HepG2 (cell line): ENCODE measurements at places on chromosomes 12 and 14. TPM values are rescaled to one million over a fixed set of nuclear protein-coding genes. Genes with fewer than 3 reads are reported as not detected.

GRCh38 chr12:27644158-27644845 is 51.9 kb upstream of the REP15 start:
- no peak overlapping the region for H3K27ac ChIP-seq
- H3K27me3 ChIP-seq = no peaks in the 10 kb centered on the region
- H3K4me1 ChIP-seq = peaks cover 16% of the 10 kb centered on the region
- 0 out of 3 replicates have a peak, but pooled peaks cover 3% of the 10 kb centered on the region for H3K36me3 ChIP-seq

GRCh38 chr12:66050610-66051009 is 79.9 kb downstream of the LLPH start:
- H3K36me3 ChIP-seq = no peaks in the 10 kb centered on the region
- peak overlapping the region; percentile 82 for H3K27ac ChIP-seq
- H3K4me1 ChIP-seq = peaks cover 70% of the 10 kb centered on the region
- DNase-seq = no peak
- H3K4me3 ChIP-seq = no peak overlapping the region

DNA sequence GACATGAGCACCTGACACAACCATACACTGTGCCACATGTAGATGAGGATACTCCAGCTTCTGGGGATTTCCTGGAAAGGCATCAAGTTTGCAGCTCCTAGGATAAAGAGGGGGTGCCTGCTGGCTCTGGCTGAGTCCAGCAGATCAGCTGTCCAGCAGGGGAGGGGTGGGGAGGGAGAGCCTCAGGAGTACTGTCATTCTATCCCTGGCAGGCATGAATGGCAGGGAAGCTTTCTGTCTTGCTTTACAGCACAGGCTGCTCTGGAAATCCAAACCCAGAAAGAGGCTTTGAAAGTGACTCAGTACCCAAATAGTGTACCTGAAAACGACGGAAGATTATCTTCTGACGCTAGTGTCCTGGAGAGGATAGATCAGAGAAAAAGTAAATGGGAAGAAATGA is 32.2 kb downstream of the SLC8A3 start:
- H3K27ac ChIP-seq = no peak overlapping the region
- DNase-seq = no peak
- no peaks in the 10 kb centered on the region for H3K36me3 ChIP-seq
- no peaks in the 10 kb centered on the region for H3K4me1 ChIP-seq
- no peaks in the 10 kb centered on the region; the same call in 1 of the 2 replicates for H3K27me3 ChIP-seq

DNA sequence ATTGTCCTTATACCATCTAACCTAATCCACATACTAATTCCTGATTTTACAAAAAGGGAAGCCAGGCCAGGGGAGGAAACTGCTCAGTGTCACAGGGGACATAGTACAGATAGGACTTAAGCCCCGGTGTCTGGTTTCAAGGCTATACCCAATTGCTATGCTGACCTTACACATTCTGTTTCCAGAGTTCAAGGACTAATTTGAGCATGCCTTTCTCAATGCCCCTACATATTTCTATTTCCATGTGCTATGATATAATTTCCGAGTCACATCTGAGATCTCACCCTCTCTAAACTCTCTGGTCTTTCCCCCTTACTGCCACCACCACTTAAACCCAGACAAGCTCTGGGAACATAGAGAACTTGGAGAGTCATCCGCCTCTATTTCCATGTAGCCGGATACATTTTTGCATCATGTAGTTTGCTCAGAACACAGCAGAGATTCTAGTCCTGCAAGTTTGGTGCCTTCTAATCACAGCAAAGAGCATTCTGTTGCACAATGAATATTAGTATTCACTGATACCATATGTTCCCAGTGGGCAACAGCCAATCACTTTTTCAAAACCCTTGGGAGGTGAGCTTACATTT is 34.2 kb downstream of the PPM1H start:
- no peaks in the 10 kb centered on the region for H3K27me3 ChIP-seq
- peaks cover 66% of the 10 kb centered on the region for H3K4me1 ChIP-seq
- DNase-seq = peak; percentile 91

- DNase-seq = no peak
- no peaks in the 10 kb centered on the region for H3K36me3 ChIP-seq
- H3K27ac ChIP-seq = no peak overlapping the region
- no peaks in the 10 kb centered on the region for H3K4me1 ChIP-seq
- H3K27me3 ChIP-seq = no peaks in the 10 kb centered on the region
Measured at GRCh38 chr14:98028162-98028561, 1231.0 kb downstream of the VRK1 start.

The CCDC197 gene
- total RNA-seq = 0.11 TPM in 1 of 2 replicates, not detected in the other

- no peak overlapping the region for H3K4me3 ChIP-seq
- H3K27me3 ChIP-seq = peaks cover 1% of the 10 kb centered on the region
- DNase-seq = no peak
- no peaks in the 10 kb centered on the region for H3K36me3 ChIP-seq
- H3K27ac ChIP-seq = no peak overlapping the region
Measured at GRCh38 chr14:71815110-71815509, 117.1 kb upstream of the RGS6 start.

The ZC2HC1C gene
- total RNA-seq = 3.3 and 5.3 TPM in 2 replicates

DNA sequence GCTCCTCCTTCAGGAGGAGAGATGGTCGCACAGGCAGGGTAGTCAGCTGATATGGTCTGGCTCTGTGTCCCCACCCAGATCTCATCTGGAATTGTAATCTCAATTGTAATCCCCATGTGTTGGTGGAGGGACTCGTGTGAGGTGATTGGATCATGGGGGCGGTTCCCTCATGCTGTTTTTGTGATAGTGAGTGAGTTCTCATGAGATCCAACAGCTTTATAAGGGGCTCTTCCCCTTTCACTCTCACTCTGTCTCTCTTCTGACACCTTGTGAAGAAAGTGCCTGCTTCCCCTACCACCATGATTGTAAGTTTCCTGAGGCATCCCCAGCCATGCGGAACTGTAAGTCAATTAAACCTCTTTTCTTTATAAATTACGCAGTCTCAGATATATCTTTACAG is 218.9 kb upstream of the TMTC1 start:
- H3K27ac ChIP-seq = no peak overlapping the region
- no peaks in the 10 kb centered on the region for H3K4me1 ChIP-seq
- no peak for DNase-seq
- H3K4me3 ChIP-seq = no peak overlapping the region
- no peaks in the 10 kb centered on the region for H3K36me3 ChIP-seq

- peaks cover 45% of the 10 kb centered on the region; the same call in 2 of the 3 replicates for H3K27me3 ChIP-seq
- no peaks in the 10 kb centered on the region for H3K36me3 ChIP-seq
Measured at GRCh38 chr12:116539905-116540482, 19.2 kb upstream of the MAP1LC3B2 start.

The CLEC4C gene
- total RNA-seq = not detected in 2 replicates

The PRKCH gene
- total RNA-seq = 1.3 and 1.9 TPM in 2 replicates

- H3K4me3 ChIP-seq = peak overlapping the region; percentile 89
- DNase-seq = no peak
- H3K27ac ChIP-seq = peak overlapping the region; percentile 96
- peaks cover 52% of the 10 kb centered on the region for H3K4me1 ChIP-seq
- H3K36me3 ChIP-seq = no peaks in the 10 kb centered on the region
Measured at GRCh38 chr12:67270622-67271021, 1.5 kb downstream of the CAND1 start.

The KCNA1 gene
- total RNA-seq = not detected in 2 replicates

- H3K4me1 ChIP-seq = peaks cover 10% of the 10 kb centered on the region
- H3K27ac ChIP-seq = no peak overlapping the region
- no peaks in the 10 kb centered on the region; the same call in 2 of the 3 replicates for H3K27me3 ChIP-seq
- no peak for DNase-seq
Measured at GRCh38 chr12:116821291-116821690, 60.0 kb downstream of the HRK start.

DNA sequence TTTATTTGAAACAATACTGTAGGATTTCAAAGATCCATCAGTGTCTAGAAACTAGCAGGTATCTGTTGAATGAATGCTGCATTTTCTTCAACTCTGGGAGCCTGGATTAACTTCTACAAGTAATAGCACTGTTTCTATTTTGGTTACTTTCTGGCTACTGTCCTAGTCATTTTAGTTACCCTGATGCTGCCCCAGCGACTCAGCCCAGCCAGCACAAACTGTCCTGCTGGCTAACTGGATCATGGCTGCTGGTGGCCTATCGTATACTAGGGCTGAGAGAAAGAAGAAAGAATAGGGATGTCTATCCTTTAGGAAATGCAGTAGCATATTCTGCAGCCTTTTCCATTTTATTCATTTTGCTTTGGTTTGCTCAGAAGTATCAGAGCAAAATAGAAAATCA is 53.9 kb downstream of the NTN4 start:
- no peaks in the 10 kb centered on the region for H3K27me3 ChIP-seq
- no peak overlapping the region for H3K4me3 ChIP-seq
- H3K4me1 ChIP-seq = peaks cover 35% of the 10 kb centered on the region
- peaks cover 1% of the 10 kb centered on the region; the same call in 1 of the 3 replicates for H3K36me3 ChIP-seq
- H3K27ac ChIP-seq = no peak overlapping the region

GRCh38 chr12:16610743-16611142 is 4.8 kb upstream of the LMO3 start:
- no peaks in the 10 kb centered on the region for H3K36me3 ChIP-seq
- H3K27ac ChIP-seq = no peak overlapping the region
- no peak overlapping the region for H3K4me3 ChIP-seq
- no peak for DNase-seq
- peaks cover 31% of the 10 kb centered on the region for H3K4me1 ChIP-seq
- H3K27me3 ChIP-seq = peaks cover 15% of the 10 kb centered on the region; the same call in 1 of the 3 replicates

DNA sequence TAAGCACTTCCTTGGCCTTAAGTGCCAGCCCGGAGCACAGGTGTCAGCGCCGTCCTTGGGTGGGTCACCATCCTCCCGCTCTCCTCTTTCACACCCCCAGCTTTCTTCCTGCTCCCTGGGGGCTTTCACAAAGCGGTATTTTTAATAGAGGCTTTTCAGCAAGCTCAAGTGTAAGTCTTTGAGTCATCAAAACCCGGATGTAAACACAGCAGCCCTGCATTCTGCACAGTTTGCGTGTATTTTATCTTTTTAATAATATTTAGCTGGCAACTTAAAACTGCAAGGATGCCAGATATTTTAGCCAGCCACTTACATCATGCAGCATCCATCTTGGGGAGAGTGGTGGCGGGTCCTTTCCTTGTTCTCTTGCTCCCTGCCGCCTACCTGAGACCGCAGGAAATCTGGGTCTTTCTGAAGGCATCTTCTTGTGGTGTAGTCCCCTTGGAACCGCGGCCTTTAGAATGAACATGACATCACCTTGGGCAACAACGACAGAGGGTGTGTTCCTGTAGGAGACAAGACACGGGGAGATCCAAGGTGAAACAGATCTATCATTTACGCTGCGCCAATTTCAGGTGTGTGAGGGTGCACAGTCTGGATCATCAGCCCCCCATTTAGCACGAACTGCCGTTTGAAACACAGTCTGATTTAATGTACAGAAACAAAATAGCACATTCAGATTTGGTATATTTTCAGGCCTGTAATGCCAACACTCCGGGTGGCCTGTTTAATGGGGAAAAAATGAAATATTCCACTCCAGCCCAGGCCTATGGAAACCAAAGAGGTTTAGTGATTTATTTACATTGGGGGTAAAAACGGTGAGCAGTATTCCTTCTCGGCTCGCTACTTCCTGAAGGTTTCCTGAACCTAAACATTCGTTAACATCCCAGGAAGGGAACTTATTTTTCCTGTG is 12.5 kb upstream of the IRF2BPL start:
- H3K36me3 ChIP-seq = no peaks in the 10 kb centered on the region
- no peak for DNase-seq
- peak overlapping the region; percentile 84 for H3K27ac ChIP-seq

- H3K36me3 ChIP-seq = peaks cover 9% of the 10 kb centered on the region; the same call in 1 of the 3 replicates
- H3K27ac ChIP-seq = no peak overlapping the region
- 0 out of 2 replicates have a peak, but pooled peaks cover 5% of the 10 kb centered on the region for H3K4me1 ChIP-seq
Measured at GRCh38 chr12:42364692-42365091, 38.7 kb downstream of the PPHLN1 start.

GRCh38 chr12:53454707-53455106 is 2.8 kb downstream of the PCBP2 start:
- H3K27ac ChIP-seq = no peak overlapping the region
- H3K4me3 ChIP-seq = no peak overlapping the region
- H3K36me3 ChIP-seq = peaks cover 58% of the 10 kb centered on the region

- no peak for DNase-seq
- H3K27me3 ChIP-seq = 0 out of 2 replicates have a peak, but pooled peaks cover 1% of the 10 kb centered on the region
- no peak overlapping the region for H3K4me3 ChIP-seq
- H3K36me3 ChIP-seq = no peaks in the 10 kb centered on the region
Measured at GRCh38 chr12:114902665-114903064, 218.7 kb upstream of the TBX3 start.
